Choroid plexus epithelial cell (primary cell): ENCODE measurements at places on chromosomes 3 and 15.

GRCh38 chr3:127987309-127987995 is 64.8 kb upstream of the SEC61A1 start:
- no peak for DNase-seq

GRCh38 chr3:136516095-136516494 is 236.1 kb downstream of the STAG1 start:
- DNase-seq, result no peak

- no peak for DNase-seq
Observed at GRCh38 chr15:62793752-62794144, 248.8 kb upstream of the TPM1 start.

DNA sequence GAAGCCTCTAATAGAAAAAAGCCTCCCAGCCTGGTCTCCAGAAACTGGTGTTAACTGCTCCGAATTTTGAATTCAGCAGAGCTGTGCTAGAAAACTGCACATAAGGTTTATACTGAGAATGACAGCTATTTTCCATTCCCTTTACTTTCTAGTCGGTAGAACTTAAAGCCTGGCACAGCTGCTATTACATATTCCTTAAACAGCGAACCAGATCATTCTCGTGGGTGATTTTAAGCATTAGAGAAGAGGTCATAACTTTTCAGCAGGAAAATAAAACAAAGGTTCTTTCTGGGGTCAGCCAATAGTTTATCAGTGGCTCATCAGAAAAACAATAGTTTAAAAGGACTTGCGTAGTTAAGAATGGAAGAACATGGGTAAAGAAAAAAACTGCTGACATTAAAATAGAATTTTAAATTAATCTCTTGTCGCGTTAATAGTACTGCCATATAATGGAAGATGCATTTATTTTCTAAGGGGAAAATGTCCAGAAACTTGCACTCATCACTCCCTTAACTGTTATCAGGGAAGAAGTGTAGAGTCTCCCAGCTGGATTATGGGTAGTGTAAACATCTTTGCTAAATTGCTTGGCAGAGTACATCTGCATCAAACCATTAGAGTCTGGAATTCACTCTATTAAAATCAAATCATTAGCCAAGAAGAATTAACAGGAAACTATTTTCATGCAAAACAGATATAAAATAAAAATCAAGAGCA is 7.9 kb downstream of the VGLL4 start:
- DNase-seq, result peak; percentile 36

GRCh38 chr15:80777137-80777536 is 2.0 kb upstream of the CEMIP start:
- peak; percentile 83 for DNase-seq

DNA sequence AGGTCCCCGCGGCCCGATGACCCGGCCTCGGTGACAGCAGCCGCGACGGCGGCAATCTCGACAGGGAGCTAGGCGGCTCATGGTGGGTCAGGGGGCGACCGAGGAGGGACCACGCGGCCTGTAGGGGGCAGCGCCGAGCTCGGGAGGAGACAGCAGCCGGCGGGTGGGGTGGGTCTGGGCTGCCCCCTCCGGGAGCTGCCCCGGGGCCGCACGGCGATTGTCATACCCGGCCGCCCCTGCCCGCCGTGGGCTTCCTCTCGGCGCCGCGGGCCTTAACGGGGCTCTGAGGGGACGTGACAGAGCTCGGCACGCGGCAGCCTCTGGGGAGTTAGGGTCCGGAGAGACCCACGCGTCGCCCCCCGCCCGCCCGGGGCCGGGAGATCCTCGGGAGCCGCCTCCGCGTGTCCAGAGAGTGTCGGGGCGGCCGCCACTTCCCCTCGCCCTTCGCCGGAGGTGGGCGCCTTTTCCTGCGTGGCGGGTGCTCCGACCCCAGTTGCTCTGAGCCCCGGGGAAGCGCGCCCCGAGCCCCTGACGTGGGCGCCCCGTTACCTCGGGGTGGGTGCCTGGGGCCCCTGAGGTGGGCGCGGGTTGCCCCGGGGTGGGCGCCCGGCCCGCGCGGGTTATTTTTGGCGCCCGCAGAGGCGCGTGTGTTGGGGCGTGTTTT is 539 bp upstream of the PLCL2 start:
- DNase-seq, result peak; percentile 58

GRCh38 chr3:13704174-13704573 is 155.2 kb downstream of the FBLN2 start:
- no peak for DNase-seq

DNA sequence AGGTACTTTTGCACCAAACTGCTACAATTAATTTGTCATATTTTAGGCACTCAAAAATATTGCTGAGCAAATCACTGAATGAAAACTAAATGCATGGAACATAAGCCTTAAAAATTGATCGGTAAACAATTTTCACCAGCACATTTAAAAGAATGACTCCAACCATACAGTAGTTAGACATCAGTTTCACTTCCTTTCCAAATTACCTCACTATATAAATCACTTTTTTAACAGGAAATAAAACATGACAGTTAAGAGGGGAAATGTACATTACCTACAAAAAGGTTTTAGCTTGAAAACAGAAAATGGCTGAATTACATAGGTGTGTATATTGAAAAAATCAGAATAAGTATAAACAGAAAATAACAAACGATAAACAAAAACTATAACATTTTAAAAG is 108.4 kb downstream of the SERPINI1 start:
- DNase-seq, result no peak

DNA sequence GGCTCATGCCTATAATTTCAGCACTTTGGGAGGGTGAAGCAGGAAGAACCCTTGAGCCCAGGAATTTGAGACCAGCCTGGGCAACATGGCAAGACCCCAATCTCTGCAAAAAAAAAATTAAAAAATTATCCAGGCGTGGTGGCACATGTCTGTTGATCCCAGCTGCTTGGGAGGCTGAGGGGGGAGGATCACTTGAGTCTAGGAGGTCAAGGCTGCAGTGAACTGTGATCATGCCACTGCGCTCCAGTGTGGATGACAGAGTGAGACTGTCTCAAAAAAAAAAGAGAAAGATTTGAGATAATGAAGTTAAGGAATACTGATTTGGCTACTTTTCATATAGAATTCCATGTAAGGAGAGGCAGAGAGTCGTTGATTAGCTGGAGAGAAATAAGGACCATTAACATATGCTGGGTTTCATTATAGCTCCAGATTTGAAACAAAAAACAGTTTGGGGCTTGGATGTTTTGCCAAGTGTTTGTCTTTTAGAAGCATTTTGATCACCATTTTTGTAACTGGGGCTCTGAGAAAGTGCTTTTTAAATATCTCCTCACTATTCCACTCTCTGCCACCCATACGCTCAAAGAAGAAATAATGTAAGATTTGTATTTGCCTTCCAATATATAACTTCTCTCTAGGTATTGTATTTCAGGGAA is 214.2 kb downstream of the FEZF2 start:
- no peak for DNase-seq

- DNase-seq, result no peak
Observed at GRCh38 chr15:68299436-68299835, 21.9 kb downstream of the FEM1B start.

GRCh38 chr3:183537295-183537730 is 18.2 kb downstream of the KLHL6 start:
- peak; percentile 90 for DNase-seq

DNA sequence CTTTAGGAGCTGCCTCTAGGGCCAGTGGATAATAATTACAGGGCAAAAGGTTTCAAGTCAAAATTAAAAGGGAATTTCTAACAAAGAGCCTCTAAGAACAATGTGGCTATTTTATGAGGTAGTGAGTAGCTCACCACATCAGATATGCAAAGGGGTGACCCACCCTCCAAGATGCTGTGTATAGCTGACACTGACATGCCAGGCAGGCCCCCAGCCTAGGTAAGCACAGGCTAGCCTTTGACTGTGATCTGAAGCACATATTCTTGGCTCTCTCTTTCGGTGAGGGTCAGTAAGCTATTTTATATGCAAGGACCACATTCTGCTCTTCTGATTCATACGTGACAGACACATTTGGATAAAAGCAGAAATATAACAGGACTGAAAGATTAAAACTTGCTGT is 2.8 kb upstream of the THSD4 start:
- no peak for DNase-seq

DNA sequence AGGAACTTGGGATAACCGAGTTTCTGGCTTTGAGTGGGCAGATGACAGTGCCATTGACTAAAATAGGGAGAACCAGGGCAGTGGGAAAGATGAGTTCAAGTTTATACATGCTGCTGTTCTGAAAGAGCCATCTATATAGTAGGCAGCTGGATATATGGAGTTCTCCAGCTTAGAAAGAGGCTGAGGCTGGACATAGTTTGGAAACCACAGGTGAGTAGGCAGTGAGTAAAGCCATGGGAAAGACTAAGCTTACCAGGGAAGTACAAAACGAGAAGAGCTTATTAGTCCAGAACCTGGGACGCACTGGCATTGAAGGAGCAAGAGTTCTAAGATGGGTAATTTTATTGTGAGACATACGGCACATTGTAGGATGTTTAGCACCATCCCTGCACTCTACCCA is 54.2 kb downstream of the MSL2 start:
- DNase-seq, result no peak

GRCh38 chr15:90638963-90639362 is 78.2 kb upstream of the BLM start:
- no peak for DNase-seq

DNA sequence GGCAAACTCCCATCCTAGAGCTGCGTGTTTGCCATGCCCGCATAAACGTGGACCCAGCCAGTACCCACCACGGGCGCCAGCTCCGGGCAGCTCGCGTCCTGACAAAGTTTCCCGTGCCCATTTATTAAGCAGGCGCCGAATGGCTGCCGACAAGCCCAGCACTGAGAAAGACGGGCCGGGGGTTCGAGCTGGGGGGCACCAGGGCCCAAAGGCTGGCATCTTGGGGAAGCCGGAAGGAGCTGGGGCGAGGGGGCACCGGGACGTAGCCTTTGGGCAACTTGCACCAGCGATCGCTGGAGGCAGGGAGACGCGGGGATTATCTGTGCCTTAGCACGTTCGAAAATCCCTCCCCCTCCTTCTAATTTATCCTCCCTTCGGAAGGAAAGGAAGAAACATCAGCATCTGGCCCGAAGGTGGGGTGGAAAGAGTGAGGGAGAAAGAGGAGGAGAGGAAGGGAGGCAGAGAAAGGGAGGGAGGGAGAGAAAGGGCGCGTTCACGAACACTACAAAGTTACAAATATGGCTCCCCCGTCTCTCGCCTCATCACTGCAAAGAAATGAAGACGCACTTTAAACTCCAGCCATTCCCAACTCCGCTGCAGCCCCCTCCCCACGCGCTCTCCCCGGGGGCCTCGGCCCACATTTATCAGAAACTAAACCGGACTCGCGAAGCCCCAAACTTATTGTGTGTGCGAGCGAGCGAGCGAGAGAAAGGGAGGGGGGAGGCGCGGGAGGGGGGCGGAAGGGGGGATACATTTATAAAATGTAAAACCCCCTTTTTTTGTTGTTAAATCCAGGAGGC is 1.0 kb downstream of the ANP32A start:
- DNase-seq, result peak; percentile 67

- DNase-seq, result peak; percentile 98
Observed at GRCh38 chr3:41267975-41268640, 68.8 kb downstream of the CTNNB1 start.

- DNase-seq, result no peak
Observed at GRCh38 chr3:100213891-100214573, 46.8 kb upstream of the TBC1D23 start.

DNA sequence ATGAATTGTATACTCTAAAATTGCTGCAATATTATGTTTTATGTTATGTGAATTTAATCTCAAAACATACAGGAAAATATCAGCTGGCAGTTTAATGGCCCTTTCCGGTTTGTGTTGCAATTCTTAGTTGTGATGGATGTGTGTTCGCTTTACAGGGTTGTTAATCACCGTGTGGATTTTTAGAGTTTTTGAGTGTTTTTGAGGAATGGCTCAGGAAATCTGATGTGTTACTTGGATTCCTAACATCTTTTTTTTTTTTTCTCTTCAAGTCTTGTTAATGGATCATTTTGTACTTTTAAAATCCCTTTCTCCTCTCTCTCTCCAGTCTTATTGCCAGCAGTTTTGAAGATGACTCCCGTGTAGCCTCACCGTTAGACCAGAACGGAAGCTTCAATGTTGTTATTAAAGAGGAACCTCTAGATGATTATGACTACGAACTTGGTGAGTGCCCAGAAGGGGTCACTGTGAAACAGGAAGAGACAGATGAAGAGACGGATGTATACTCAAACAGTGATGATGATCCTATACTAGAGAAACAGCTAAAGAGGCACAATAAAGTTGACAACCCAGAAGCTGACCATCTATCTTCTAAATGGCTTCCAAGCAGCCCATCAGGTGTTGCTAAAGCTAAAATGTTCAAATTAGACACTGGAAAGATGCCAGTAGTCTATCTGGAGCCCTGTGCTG is 35.7 kb downstream of the MGA start:
- DNase-seq, result peak; percentile 82

DNA sequence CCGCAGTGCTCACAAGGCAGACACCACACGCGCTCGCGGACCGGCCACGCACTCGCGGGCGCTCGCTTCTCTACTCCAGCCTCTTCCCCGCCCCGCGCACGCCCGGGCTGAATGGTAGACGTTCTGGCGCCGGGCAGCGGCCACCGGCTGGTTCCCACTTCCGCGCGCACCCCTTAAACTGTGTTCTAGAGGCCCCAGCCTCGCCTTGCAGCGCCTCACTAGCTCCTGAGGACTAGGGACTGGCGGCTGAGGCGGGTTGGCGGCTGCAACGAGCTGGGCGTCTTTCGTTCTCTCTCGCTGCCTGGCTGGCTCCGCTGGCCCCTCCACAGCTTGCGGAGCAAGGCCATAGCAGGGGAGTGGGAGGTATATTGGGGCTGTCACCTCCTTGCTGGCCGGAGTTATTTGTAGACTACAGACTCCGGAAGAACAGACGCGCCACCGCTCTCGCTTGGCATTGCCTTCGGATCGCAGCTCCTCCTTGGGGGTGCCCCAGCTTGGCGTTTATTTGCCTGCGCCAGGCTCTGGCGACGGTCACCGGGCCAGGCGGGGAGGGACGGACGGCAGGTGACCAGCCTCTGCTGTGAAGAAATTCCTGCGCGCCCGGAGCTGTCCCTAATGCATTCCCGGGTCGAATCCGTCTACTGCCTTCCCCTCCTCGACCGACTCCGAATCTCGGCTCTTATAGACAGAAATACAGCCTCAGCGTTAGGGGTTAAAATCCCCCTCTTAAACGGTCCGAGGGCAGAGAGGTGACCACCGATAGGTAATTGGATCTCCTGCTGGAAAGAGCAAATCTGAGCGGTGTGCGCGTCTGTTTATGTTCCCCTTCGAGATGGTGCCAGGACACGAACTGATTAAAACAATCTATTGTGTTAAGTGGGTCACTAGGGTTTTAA is 1.3 kb downstream of the GREM1 start:
- DNase-seq, result peak; percentile 38

DNA sequence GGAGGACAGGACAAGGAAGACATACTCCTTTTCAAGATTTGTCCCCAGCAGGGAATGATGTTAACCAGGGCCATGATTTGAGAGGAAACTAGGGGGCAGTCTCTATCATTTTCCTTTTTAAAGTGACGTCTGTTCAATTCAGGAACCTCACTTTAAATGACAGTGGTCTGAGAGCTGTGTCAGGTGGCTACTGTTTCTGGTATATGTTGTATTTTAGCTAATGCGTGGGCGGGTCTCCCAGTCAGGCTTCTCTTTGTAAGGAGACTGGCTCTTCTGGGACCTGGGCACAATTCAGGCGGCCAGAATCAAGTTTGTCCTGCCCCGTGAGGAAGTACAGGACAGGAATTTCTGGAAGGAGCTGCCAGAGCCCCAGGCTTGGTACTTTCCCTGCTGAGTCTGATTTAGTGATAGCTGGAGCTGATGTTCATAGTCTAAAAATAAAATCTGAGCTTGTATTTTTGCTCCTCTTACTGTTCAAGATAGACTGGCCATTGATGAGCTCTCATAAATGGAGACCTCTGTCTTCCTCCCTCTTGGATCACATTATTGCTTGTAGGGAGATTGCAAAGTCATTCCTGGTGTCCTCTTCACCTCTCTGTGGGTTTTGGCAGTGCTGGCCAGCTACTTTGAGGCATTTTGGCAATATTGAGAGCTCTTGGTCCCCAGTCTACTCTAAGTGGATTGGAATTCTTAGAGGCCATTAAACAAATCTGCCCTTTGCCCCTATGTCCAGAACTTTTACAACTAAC is 25.6 kb downstream of the SQOR start:
- no peak for DNase-seq
